ENCODE measurements at places on chromosomes 5 and 9.

GRCh38 chr5:120354126-120354525 is 110.0 kb upstream of the PRR16 start:
- no peak overlapping the region for H3K27ac ChIP-seq
- H3K36me3 ChIP-seq, result no peaks in the 10 kb centered on the region
- no peaks in the 10 kb centered on the region for H3K27me3 ChIP-seq
- DNase-seq, result no peak

DNA sequence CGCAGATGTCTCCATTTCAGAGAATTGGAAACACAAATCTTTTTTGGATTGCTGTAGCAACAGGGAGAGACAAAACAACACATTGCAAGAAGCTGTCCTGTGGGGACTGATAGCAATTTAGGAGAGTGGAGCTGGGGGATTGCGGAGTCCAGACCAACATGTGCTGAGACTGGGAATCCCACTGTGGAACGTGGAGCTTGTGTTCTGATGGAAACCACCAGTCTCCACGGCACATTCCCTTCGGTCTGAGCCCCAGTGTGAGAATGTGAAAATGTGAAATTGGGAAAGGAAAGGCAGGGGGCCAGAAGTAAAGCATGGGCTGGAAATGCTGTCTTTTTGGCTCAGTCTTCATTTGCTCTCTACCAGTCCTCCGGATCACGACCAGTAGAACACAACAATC is 348.8 kb upstream of the TNC start:
- no peak for DNase-seq
- no peaks in the 10 kb centered on the region for H3K36me3 ChIP-seq
- no peaks in the 10 kb centered on the region for H3K4me1 ChIP-seq
- H3K4me3 ChIP-seq, result no peak overlapping the region
- no peaks in the 10 kb centered on the region for H3K27me3 ChIP-seq

GRCh38 chr9:95177617-95178016 is 139.9 kb downstream of the FANCC start:
- no peak overlapping the region for H3K27ac ChIP-seq
- no peaks in the 10 kb centered on the region for H3K4me1 ChIP-seq
- no peak for DNase-seq

- no peak for DNase-seq
- H3K4me1 ChIP-seq, result peaks cover 3% of the 10 kb centered on the region
- no peak overlapping the region for H3K27ac ChIP-seq
- no peaks in the 10 kb centered on the region for H3K36me3 ChIP-seq
- H3K27me3 ChIP-seq, result peaks cover 26% of the 10 kb centered on the region
- no peak overlapping the region for H3K4me3 ChIP-seq
Measured at GRCh38 chr9:136714096-136714892, 1.9 kb downstream of the DIPK1B start.

GRCh38 chr9:114953959-114954358 is 23.6 kb upstream of the TNFSF8 start:
- no peaks in the 10 kb centered on the region for H3K36me3 ChIP-seq
- H3K27me3 ChIP-seq, result no peaks in the 10 kb centered on the region
- H3K27ac ChIP-seq, result no peak overlapping the region
- no peak overlapping the region for H3K4me3 ChIP-seq
- H3K4me1 ChIP-seq, result no peaks in the 10 kb centered on the region

GRCh38 chr9:38213631-38214299 is 144.7 kb upstream of the SHB start:
- no peaks in the 10 kb centered on the region for H3K27me3 ChIP-seq
- DNase-seq, result no peak
- no peak overlapping the region for H3K27ac ChIP-seq
- H3K4me3 ChIP-seq, result no peak overlapping the region
- no peaks in the 10 kb centered on the region for H3K4me1 ChIP-seq
- no peaks in the 10 kb centered on the region for H3K36me3 ChIP-seq

DNA sequence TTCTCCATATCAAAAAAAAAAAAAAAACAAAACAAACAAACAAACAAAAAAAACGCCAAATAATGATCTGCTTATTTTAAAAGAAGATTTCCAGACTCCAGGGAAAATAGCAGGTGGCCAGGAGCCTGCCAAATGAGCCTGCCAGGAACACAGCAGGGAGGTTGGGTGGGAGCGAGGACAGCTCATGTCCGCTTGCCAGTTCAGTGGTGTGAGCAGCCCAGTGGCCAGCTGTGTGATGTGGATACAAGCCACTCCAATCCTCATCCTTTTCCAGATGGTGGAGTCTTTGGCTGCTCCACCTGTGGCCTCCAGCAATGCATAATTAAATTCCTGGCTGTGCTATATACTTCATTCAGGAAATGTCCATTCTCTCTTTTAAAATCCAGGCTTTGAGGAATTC is 1025.1 kb upstream of the C9orf72 start:
- DNase-seq, result no peak
- H3K4me1 ChIP-seq, result no peaks in the 10 kb centered on the region
- no peaks in the 10 kb centered on the region for H3K27me3 ChIP-seq
- no peaks in the 10 kb centered on the region for H3K36me3 ChIP-seq

GRCh38 chr5:100872408-100873190 is 30.5 kb downstream of the ST8SIA4 start:
- no peaks in the 10 kb centered on the region for H3K4me1 ChIP-seq
- no peaks in the 10 kb centered on the region for H3K36me3 ChIP-seq
- H3K27ac ChIP-seq, result no peak overlapping the region
- DNase-seq, result no peak

DNA sequence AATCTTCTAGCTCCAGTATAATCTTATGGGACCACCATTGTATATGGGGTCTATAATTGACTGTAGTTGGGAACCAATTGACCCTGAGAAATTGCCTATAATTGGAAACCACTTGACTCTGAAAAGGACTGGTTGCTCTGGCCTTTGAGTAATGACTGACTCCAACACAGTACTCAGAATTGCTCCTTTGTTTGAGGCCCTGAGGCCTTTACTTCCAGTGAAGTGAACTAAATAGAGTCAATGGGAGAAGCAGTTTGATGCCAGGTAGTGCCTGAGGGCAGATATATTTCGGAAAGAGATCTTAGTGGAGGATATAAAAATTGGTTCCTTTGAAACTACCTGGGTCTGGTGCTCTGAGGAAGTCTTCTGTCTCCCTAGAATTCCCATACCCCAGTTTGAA is 16.0 kb upstream of the TMEM171 start:
- no peaks in the 10 kb centered on the region for H3K27me3 ChIP-seq
- H3K36me3 ChIP-seq, result no peaks in the 10 kb centered on the region
- H3K27ac ChIP-seq, result no peak overlapping the region
- H3K4me1 ChIP-seq, result no peaks in the 10 kb centered on the region
- H3K4me3 ChIP-seq, result no peak overlapping the region
- DNase-seq, result no peak

DNA sequence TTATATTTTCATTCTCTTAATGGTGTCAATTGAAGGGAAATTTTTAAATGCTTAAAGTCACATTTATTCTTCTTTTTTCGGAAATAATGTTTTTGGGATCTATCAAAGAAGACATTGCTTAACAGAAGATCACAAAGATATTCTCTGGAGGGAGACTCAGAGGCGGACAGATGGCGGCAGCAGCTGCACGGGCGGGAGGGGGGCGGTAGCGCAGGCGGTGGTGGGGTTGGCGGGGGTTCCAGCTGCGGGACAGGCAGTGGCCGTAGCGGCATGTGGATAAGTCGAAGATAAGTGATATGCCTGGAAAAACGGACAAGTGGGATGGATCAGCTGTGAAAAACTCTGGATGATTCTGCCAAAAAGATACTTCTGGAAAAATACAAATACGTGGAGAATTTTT is 31.6 kb upstream of the ZDHHC11B start:
- H3K36me3 ChIP-seq, result no peaks in the 10 kb centered on the region
- no peaks in the 10 kb centered on the region for H3K4me1 ChIP-seq
- no peak for DNase-seq

- H3K27me3 ChIP-seq, result no peaks in the 10 kb centered on the region
- H3K27ac ChIP-seq, result no peak overlapping the region
- no peaks in the 10 kb centered on the region for H3K36me3 ChIP-seq
- H3K4me3 ChIP-seq, result no peak overlapping the region
- no peak for DNase-seq
Measured at GRCh38 chr5:10836986-10837385, 76.0 kb upstream of the DAP start.

DNA sequence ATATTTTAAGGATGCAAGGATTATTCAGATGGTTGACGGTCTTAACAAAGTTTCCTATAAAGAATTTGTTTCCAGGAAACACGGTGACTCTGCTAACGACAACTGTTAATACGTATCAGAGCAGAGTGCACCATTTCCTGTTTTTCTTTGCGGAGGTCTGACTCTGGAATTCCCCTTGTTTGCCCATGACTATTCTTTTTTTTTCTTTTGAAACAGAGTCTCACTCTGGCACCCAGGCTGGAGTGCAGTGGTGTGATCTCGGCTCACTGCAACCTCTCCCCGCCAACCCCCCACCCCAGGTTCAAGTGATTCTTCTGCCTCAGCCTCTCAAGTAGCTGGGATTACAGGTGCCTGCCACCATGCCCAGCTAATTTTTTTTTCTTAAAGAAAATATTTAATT is 115.9 kb downstream of the CDC42SE2 start:
- peaks cover 16% of the 10 kb centered on the region for H3K4me1 ChIP-seq
- no peak overlapping the region for H3K4me3 ChIP-seq
- H3K36me3 ChIP-seq, result no peaks in the 10 kb centered on the region
- H3K27ac ChIP-seq, result peak overlapping the region; percentile 63
- DNase-seq, result no peak

DNA sequence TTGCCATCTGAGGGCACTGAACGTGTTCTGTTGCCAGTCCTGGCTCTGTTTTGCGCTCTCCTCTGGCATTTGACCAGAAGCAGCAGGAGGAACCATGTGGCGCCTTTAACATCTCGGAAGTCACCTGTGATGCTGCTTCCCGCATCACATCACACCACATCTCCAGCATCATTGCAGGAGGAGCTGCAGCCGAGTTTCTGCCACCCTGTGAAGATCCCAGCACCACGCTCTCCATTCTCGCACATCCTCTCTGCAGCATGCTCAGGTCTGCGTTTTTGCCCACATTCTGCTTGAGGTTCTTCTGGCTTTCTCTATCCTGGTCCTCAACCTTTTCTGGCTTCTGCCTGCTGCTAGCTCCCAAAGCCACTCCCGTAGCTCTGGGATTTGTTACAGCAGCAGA is 11.0 kb upstream of the IRX4 start:
- no peaks in the 10 kb centered on the region for H3K36me3 ChIP-seq
- no peaks in the 10 kb centered on the region for H3K4me1 ChIP-seq
- no peak overlapping the region for H3K4me3 ChIP-seq
- no peak overlapping the region for H3K27ac ChIP-seq
- H3K27me3 ChIP-seq, result no peaks in the 10 kb centered on the region

DNA sequence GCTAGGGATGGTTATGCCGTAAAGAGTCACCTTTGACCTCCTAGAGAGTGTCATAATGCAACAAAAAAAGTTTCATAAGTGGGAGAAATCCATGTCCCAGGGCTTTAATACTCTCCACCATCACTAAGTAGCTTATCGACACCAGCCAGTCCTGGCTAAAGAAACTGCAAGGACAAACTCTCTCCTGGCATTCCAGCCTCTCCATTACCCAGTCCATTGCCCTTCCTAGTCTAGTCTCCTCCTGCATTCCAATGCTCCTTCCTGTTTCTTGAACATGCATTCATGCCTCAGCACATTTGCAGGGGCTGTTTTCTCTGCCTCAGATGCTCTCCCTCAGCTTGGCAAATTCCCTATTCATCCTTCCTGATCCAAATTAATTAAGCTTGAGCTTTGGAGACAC is 364.1 kb downstream of the BRINP1 start:
- H3K36me3 ChIP-seq, result no peaks in the 10 kb centered on the region
- no peaks in the 10 kb centered on the region for H3K27me3 ChIP-seq
- no peak for DNase-seq

DNA sequence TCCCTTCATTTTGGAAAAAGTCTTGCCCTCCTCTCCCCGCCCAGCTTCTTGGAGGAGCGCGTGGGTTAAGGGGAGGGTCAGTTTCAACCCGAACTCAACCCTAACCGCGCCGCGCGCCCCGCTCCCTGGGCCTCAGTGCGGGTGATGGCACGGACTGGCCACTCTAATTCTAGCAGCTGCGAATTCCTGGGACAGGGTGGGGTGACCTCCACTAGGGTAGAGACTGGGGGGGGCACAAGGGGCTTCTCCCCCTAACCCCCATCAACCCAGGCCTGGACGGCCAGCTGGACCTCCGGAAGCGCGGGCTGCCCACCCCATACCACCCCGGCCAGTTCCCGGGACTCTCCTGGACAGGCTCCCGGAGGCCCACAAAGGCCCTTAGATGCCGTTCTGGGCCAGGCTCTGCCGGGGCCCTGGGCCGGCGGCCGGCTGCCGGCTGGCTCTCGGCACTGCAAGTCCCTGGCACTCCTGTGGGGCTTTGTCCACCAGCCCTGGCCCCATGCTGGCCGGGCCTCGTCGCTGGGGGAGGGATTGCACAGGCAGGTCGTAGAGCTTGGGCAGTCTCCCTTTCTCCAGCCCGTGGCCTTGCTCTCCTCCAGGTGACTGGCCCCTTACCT is 7.2 kb upstream of the PSD2 start:
- DNase-seq, result no peak
- peak overlapping the region; percentile 51 for H3K4me3 ChIP-seq
- H3K4me1 ChIP-seq, result no peaks in the 10 kb centered on the region
- H3K27ac ChIP-seq, result no peak overlapping the region

- H3K4me3 ChIP-seq, result no peak overlapping the region
- no peak for DNase-seq
- no peaks in the 10 kb centered on the region for H3K27me3 ChIP-seq
- no peaks in the 10 kb centered on the region for H3K36me3 ChIP-seq
- H3K4me1 ChIP-seq, result no peaks in the 10 kb centered on the region
- no peak overlapping the region for H3K27ac ChIP-seq
Measured at GRCh38 chr9:91571036-91571435, 147.4 kb upstream of the NFIL3 start.

DNA sequence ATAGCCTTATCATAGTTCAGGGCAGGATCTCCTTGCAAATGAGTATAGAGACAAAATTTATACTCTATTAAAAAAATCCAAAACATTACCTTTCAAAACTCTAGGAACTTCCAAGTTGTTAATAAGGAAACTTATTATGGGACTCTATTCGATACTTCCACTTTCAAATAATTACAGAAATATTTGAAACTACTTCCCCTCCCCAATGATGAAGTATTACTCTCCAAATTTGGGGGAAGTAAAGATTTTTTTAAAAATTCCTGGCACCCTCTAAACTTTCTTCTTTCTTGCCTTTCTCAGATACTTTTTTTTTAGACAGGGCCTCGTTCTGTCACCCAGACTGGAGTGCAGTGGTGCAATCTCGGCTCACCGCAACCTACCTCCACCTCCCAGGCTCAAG is 35.1 kb downstream of the ANXA2R start:
- DNase-seq, result no peak
- peaks cover 8% of the 10 kb centered on the region for H3K27me3 ChIP-seq
- H3K36me3 ChIP-seq, result no peaks in the 10 kb centered on the region
- no peak overlapping the region for H3K4me3 ChIP-seq
- no peaks in the 10 kb centered on the region for H3K4me1 ChIP-seq

GRCh38 chr5:73442996-73443627 is 5.5 kb downstream of the FOXD1 start:
- H3K4me3 ChIP-seq, result no peak overlapping the region
- peaks cover 85% of the 10 kb centered on the region for H3K27me3 ChIP-seq
- H3K27ac ChIP-seq, result no peak overlapping the region
- no peaks in the 10 kb centered on the region for H3K4me1 ChIP-seq

DNA sequence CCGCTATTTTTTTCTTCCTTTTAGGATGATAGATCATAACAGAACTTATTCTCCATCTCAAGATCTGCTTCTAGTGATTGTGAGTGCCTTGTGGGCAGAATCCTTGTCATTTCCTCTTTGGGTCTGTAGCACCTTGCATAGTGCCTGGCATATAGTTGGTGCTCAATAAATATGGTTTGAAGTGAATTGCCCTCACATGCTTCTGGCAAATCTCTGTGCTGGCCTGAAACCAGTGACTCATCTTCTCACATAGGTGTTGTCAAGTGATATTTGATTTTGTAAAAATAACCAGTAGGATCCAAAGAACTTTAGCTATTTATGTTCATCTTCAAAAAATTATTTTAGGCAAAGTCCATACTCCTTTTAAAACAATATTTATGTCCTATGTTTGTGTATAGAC is 86.7 kb downstream of the GABRG2 start:
- no peak overlapping the region for H3K4me3 ChIP-seq
- DNase-seq, result no peak
- H3K27ac ChIP-seq, result no peak overlapping the region
